Sigmoid colon (tissue), 7 donors: ENCODE measurements at places on chromosomes 5 and 9. TPM values are rescaled to one million over a fixed set of nuclear protein-coding genes. Genes with fewer than 3 reads are reported as not detected.

PCDHGA8 gene
- not detected for polyA plus RNA-seq

ATOX1 gene
- polyA plus RNA-seq: 162 TPM

JAK2 gene
- polyA plus RNA-seq: 5.3 TPM

ZBTB6 gene
- 3.0 TPM for polyA plus RNA-seq

SLC46A2 gene
- not detected for polyA plus RNA-seq

SLC34A1 gene
- polyA plus RNA-seq: not detected

ADAMTS6 gene
- 0.74 TPM for polyA plus RNA-seq

LHX3 gene
- polyA plus RNA-seq: not detected

GARNL3 gene
- polyA plus RNA-seq: 4.8 TPM

SH3TC2 gene
- polyA plus RNA-seq: under 0.01 TPM

RNF208 gene
- 5.5 TPM for polyA plus RNA-seq

GARIN3 gene
- polyA plus RNA-seq: not detected

PCDHA9 gene
- polyA plus RNA-seq: not detected

FOXD4L5 gene
- not detected for polyA plus RNA-seq

DNA sequence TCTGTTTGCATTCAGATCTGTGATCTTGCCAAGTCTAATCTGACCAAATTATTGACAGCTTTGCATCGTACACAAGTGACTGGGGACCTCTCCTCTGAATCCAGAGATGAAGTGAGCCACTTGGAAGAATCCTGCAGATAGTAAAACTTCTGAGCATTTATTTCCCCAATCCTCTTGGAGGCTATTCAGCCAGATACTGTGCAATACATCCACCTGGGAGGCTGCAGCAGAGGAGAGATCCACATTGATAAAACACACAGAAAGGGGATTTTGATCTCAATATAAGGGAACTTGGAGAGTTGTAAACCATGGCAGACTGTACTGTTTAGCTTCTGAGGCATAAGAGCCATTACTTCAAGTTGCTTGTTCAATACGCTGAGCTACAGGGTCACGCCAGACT is 654.6 kb downstream of the MTRR start:
- DNase-seq: no peak

DNA sequence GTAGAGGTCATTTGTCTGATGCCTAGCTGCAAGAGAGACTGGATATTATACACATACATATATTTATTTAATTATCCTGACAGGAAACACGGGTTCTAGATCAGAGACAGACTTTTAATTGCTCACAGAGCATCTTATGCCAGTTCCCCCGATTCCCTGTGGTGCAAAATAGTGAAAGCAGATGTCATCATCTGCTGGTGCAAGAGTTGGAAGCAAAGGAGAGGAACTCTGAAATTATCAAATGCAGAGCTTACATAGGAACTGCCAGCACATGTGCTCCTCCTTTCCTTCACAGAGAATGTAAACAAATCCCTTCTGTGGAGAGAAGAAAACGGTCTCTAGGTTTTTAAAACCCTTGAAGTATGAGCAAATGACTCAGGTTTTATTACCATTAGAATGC is 69.3 kb downstream of the DTWD2 start:
- DNase-seq: no peak

DNA sequence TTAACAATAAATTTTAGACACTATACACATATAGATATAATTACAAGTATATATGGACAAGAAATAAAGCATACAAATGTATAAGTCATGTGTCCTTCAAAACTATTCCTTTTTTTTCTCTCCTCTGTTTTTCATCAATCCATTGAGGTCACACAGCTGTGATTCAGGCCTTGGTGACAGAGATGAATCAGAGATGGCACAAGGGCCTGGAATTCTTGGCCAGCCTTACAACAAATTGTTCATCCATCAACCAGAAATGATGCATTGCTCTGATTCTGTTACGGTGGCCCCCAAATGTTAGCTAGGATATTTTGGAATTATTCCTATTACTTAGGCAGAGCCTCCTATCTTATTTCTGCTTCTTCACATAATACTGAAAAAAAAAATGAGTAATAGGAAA is 108.7 kb upstream of the MPDZ start:
- DNase-seq: peak; percentile 64

- DNase-seq: no peak
Observed at GRCh38 chr5:12245429-12245828, 341.2 kb upstream of the CTNND2 start.

DNA sequence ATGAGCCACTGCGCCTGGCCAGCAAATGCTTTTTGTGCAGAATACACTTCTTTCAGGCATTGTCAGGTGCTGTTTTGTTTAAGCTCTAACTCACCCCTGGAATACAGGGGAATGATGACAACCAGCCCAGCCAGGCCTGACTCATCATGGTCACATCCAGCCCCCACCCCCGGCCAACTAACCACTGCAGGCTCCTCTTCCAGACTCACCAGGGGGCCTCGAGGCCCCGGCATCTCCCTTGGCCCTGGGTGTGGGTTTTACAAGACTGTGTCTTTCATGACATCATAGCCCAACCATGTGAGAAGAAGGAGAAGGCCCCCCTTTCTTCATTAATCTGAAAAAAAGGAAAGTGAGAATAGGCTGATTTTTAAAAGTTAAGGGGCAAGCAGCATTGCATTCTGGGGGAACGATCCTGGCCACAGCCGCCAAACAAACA is 35.5 kb downstream of the OLFML2A start:
- DNase-seq: peak; percentile 93

GRCh38 chr9:92512622-92513021 is 23.2 kb downstream of the ECM2 start:
- no peak for DNase-seq

GRCh38 chr5:939368-939767 is 46.7 kb downstream of the TRIP13 start:
- DNase-seq: peak; percentile 34

DNA sequence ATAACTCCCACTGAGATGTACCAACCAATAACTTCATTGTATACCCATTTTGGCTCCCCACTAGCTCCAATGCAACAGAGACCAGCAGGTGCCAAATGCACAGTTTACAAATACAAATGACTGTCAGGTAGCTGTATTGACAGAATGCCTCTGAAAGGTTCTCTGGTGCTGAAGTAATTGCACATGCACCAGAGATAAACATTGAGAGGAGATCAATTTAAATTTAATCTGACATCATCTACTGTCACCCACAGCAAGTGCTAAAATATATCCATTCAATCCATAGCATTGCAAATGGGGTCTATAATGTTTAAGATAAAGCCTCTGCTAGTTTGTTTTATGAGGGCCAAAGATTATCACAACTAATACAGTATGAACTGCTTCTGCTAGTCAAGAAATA is 80.2 kb downstream of the STX17 start:
- DNase-seq: no peak

DNA sequence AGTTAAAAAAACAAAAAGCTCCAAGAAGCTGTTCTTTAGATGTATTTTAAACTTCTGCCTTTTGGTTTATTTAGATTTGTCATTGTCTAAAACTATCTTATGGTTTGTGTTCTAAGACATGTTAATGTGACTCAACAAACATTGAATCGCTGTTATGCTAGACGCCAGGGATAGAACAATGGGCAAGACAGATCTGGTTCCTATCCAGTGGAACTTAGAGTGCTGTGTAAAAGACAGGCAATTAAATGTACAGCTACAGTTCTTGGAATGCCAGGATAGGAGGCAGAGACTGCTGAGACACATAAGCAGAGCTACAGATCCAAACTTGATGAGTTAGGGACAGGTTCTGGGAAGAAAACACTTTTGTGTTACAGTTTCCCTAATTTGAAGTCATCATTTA is 22.4 kb downstream of the LYRM7 start:
- DNase-seq: no peak

- peak; percentile 22 for DNase-seq
Observed at GRCh38 chr9:133031496-133031911, 707 bp downstream of the GTF3C5 start.

- no peak for DNase-seq
Observed at GRCh38 chr5:96648593-96648992, 13.6 kb upstream of the CAST start.

- no peak for DNase-seq
Observed at GRCh38 chr5:180718810-180719453, 20.9 kb downstream of the OR2Y1 start.

DNA sequence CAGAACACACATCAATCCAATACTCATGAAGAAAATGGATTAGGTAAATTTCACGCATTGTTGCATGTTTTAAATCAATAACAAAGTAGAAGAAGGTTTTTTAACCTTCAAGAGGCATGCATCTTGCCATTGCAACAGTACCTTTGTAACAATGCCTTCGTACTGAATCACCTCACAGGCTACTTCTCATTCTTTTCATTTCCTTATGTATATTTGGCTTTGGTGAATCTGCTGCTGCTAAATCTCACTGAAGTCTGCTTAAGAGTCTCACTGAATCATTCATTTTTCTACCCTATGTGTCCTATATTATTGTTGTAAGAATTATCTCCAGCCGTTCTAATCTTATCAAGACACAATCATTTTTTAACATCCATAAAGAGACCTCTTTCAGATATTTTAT is 152.5 kb downstream of the CDH10 start:
- no peak for DNase-seq

GRCh38 chr5:168455201-168455600 is 31.1 kb upstream of the RARS1 start:
- DNase-seq: no peak

DNA sequence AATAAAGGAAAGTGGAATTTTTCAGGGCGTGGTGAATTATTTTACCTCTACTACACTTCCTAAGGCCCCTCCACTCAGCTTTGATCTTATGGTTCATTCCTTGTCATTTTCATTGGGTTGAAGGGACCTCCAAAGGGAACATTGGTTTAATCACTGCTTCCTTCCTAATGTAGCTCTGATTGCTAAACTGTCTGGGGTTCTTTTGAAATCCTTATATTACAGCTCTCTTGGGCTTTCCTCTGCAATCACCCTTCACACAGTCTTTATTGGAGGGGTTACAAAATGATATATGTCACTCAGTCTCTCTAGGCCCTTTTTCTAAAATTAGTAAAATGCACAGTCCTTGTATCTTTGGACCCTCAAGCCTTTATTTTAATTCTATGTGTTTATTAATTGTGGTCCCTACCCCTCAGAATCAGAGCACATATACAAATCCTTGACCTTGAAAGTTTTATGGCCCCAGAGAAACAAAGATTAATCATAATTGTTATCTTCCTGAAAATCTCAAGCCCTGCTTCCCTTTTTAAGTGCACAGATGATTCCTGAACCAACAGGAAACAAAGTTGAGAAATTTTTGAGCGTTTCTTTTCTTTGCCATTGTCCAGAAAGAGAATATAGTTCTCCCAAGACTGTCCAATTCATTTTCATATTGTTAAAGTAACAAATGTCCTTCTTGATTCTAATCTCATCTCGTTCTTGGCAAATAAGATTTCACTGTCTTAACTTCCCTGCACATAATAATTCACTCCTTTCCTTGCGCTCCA is 330.0 kb downstream of the ARRDC3 start:
- no peak for DNase-seq

- DNase-seq: no peak
Observed at GRCh38 chr5:43854697-43855292, 251.8 kb downstream of the NNT start.

DNA sequence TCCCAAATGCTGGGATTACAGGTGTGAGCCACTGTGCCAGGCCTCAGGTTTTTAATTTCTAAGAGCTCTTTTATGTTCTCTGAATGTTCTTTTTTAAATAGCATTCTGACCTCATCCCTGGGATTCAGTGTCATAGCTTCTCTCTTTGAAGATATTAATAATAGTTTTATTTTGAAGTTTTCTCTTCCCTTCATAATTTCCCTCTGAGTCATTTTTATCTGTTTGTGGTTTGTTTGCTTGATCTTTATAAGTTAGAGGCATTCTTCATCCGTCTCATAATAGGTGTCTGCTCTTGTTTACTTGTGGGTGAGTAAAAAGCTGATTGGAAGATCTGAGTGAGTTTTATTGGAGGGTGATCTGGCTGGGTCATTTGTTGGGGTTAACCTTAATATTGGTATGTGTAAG is 12.5 kb upstream of the MAMDC2 start:
- DNase-seq: no peak

GRCh38 chr5:180099733-180100611 is 28.4 kb upstream of the RNF130 start:
- no peak for DNase-seq

GRCh38 chr9:126470241-126470993 is 143.3 kb upstream of the LMX1B start:
- no peak for DNase-seq

- DNase-seq: peak; percentile 93
Observed at GRCh38 chr9:121299467-121300282, 31.7 kb downstream of the GSN start.

GRCh38 chr5:62041156-62041756 is 264.8 kb upstream of the KIF2A start:
- no peak for DNase-seq

- DNase-seq: no peak
Observed at GRCh38 chr9:92289708-92290390, 3.6 kb downstream of the IARS1 start.

- DNase-seq: peak; percentile 36
Observed at GRCh38 chr9:133333011-133333410, 3.0 kb downstream of the SURF6 start.

GRCh38 chr9:132589148-132590036 is 7.0 kb downstream of the BARHL1 start:
- no peak for DNase-seq

DNA sequence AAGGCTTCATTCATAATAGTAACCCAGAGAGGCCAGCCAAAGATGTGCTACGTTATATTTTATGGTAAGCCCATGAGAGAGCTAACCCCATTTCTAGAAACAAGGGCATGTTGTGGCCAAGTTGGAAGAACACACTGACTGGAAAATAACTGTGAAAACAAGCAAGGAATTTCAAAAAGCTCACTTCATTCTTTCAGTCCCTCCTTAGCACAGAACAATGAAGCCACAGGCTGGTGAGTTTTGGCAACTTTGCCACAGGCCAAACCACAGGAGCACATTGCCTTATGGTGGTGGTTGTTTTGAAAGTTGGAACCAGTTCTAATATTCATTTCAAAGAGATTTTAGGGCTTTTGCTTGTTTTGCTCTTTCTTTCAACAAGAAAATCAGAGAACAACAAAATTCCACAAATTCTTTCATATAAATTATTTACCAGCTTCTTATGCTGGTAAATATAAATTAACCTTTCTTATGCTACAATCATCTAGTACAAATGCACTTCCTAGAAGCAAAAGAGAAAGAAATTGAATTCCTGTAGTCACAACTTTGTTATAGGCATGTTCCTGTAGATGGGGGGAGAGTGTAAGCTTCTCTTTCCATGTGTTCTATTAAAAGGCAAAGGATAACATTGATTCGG is 225.4 kb upstream of the RFX3 start:
- no peak for DNase-seq

- DNase-seq: no peak
Observed at GRCh38 chr5:142837081-142837725, 67.0 kb downstream of the ARHGAP26 start.

- no peak for DNase-seq
Observed at GRCh38 chr5:59588922-59589321, 304.6 kb downstream of the PDE4D start.

DNA sequence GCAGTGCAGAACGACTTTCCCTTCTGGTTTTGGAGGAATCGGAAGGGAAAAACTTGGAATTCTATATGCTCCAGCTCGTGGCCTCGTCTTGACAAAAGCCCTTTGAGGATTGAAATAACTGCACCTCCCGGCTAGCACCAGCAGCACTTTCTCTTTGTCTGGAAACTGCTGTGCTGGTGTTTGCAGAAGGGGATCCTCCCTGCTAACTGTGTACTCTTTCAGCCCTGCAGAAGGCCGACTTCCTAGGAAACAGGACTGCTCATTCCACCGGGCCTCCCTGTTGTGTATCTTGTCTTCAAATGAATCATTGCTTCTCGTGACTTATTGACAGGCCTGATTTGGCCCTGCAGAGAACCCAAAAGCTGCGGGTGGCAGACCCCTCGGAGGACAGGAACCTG is 23.6 kb downstream of the STC2 start:
- DNase-seq: no peak
